HuH-7 (cell line): ENCODE measurements at places on chromosomes 16 and 17.
A peak's percentile ranks its signal among the peaks of the same experiment; 100 is the strongest.

GRCh38 chr17:9363440-9364350 lies 211.9 kb downstream of the STX8 start:
- DNase-seq: no peak

- no peak for DNase-seq
Measured at GRCh38 chr17:67258821-67259468, 13.9 kb upstream of the HELZ start.

DNA sequence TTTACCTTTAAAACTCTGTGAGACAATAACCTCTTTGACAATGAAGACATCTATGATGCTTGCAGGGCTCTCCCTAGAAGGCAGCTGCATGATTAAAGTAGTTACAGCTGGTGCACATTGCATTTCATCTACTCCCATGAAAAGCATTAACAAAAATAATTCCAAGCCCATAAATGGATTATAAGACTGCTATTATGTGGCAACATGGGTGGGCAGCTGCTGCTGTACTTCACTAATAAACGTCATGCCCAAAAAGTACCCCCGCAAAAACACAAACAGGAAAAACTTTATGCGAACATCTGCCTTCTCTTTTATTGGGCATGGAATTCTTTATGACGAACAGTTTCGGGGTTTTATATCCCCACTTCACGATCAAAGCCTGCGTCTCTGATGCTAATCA lies 224.9 kb downstream of the CA10 start:
- DNase-seq: no peak

DNA sequence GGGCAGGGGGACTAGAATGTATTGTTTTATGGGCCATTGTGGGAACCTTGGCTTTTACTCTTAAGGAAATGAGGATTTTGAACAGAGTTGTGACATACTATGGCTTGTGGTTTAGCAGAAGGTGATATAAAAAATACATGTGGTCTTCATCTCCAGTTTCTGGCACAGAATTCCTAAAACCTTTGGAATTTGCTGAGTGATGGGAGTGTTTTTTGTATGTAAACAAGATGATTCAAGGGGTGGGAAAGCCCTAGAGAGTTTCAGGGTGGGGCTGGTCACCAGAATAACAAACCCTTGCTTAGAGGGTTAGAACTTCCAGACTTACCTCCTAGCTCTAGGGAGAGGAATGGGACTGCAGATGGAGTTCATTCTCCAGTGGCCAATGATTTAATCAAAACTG lies 316.1 kb downstream of the PHKB start:
- no peak for DNase-seq

- no peak for DNase-seq
Measured at GRCh38 chr17:50620237-50620636, 14.4 kb upstream of the ABCC3 start.

DNA sequence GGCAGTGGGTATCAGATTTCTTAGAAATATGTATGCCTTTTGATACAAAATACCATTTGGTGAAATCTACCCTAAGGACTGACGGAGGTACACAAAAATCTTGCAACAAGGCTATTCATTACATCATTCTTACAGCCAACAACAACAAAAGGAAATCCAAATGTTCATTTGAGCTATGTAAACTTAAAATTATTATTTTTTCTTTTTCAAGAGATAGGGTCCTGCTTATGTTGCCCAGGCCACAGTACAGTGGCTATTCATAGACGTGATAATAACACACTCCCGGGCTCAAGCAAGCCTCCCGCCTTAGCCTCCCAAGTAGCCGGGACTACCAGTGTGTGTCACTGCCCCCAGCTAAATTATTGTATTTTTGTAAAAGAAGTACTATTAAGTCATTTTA lies 9.0 kb downstream of the SRR start:
- DNase-seq: no peak

DNA sequence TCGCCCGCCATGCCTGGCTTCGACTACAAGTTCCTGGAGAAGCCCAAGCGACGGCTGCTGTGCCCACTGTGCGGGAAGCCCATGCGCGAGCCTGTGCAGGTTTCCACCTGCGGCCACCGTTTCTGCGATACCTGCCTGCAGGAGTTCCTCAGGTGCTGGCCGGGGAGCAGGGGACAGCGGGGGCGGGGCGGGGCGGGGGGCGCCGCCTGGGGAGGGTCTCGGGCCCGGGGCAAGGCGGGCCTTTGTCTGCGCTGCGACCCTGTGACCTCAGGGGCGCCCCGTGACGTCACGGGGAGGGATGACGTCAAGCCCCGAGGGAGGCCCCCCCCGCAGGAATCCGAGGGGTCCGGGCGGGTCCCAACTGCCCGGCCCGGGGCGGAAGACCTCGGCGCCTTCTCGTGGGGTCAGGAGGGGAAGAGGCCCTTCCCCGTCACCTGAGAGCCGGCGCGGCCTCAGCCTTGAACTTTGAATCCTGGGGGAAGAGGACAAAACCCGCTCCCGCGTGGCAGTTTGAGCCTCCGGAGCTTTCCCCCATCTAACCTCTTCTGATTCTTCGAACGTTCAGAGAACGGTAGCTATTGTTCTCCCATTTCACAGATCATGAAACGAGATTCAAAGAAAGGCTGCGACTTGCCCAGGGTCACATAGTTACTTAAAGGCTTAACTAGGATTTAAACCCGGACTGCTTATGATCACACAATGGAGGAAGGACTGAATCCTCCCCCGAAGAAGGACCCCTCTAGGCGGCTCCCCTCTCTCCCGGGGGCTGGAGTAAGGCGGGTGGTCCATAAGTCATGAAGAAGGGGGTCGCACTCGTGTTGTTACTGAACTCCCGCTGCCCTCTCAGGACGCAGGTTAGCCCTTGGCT lies 527 bp downstream of the TRAF4 start:
- DNase-seq: peak; percentile 76

- DNase-seq: peak; percentile 40
Measured at GRCh38 chr16:2429771-2430663, 770 bp downstream of the CCNF start.

DNA sequence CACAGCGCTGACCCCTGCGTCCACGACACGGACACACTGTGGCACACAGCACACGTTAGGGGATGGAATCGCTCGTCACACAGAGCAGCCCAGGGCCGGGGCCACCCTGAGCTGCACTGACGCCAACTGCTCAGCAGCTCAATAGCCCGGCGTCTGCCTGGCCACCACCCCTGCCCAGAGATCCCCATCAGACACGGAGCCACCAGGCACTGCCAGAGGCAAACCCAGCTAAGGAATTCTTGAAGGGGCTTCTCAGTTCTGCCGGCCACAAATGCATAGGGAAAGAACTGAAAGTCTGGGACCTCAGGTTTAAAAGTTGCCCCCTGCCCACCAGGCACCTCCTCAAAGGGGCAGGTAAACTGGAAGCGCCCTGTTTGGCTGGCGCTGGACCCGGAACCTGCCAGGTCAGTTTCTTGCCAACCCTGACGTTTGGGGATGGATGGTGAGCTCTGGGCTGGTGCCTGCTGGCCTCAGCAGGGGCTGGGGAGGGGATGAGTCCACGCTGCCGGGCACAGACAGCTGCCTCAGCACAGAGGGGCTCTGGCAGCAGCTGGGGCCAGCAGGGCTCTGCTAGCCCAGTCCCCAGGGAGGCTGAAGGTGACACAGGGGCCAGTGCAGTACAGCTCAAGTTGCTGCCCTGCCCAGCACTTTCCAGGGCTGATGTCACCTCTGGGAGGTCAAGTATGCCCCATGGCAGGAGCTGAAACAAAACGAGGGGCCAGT lies 33.2 kb downstream of the TIMM22 start:
- no peak for DNase-seq

DNA sequence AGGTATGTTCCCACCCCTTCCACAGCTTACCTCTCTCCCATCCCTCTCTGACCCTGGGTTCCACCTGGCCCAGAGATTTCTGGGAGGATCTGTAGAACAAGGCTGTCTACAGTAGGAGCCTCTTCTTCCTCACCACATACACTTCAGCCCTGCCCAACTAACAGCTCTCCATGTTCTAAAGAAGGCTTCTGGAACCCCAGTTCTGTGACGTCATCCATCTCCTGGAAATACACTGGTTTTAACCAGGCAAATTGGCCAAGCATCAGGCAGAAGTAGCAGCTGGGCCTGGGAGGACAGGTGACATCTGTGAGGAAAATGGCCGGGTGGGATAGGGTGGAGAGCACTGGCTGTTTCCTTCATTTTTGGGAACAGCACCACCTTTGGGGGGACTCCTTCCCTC lies at the start of gene LYZL6:
LYZL6 (minus strand) TSS at position 177 of the 400 bp plus-strand sequence. CDS start 4,357 bp downstream, outside the sequence.
- no peak for DNase-seq

DNA sequence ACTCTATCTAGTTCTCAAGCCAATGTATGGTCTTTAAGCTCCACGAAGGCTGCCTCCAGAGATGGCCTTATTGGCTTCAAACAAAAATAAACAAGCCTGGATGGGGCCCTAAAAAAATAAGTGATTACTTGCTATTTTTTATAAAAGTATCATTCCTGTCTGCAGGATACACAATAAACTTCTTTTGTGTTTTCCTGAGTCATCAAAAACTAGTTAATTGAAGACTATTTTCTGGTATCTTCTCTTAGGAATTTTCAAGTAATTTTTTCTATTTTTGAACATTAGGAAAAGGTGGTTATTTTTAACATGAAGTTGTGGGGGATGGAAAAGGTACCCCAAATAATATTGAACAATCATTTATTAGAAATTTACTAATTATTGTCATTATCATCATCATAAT lies 213.1 kb upstream of the DYNLRB2 start:
- no peak for DNase-seq

GRCh38 chr17:17304521-17304985 lies 1.4 kb downstream of the NT5M start:
- no peak for DNase-seq

DNA sequence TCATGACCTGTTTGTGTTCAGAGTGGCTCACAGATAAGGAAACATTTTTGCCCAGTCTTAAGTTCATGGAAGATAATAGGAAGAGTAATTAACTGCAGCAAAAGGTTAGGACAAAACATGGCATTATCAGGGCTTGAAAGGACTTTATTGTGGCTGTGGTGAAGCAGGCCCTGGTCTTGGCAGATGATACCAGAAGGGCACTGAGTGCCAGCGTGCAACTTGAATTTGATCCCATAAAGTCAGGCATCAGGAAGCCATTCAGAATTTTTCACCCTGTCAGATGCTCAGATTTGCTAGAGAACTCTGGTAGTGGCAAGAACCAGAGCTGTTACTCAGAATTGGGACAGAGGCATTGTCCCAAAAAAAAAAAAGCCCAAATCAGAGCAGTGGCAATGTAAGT lies 11.2 kb upstream of the COG7 start:
- DNase-seq: no peak

GRCh38 chr17:64128787-64129514 lies 993 bp downstream of the ERN1 start:
- DNase-seq: peak; percentile 29

GRCh38 chr17:38861399-38861843 lies 7.9 kb upstream of the RPL23 start:
- no peak for DNase-seq

DNA sequence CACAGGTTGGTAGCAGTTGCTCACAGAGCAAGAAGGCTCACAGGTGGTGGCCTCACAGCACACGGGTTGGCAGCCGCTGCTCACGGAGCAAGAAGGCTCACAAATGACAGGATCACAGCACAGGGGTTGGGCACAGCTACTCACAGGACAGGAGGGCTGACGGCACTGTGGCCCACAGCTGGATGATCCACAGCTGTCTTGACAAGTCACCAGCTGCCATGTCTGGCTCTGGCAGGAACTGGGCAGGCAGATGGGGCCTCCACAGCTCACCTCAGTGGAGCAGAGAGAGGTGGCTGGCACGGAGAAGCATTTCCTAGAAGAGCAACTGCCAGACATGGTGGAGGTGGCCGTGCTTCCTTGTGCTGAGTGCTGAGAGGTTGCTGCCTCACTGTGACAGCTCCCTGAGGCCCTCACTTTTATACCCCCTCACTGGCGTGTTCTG lies at the start of gene KRTAP16-1:
KRTAP16-1 (minus strand) TSS at position 392 of the 442 bp plus-strand sequence; CDS start at position 336, 56 bp downstream.
- DNase-seq: no peak

DNA sequence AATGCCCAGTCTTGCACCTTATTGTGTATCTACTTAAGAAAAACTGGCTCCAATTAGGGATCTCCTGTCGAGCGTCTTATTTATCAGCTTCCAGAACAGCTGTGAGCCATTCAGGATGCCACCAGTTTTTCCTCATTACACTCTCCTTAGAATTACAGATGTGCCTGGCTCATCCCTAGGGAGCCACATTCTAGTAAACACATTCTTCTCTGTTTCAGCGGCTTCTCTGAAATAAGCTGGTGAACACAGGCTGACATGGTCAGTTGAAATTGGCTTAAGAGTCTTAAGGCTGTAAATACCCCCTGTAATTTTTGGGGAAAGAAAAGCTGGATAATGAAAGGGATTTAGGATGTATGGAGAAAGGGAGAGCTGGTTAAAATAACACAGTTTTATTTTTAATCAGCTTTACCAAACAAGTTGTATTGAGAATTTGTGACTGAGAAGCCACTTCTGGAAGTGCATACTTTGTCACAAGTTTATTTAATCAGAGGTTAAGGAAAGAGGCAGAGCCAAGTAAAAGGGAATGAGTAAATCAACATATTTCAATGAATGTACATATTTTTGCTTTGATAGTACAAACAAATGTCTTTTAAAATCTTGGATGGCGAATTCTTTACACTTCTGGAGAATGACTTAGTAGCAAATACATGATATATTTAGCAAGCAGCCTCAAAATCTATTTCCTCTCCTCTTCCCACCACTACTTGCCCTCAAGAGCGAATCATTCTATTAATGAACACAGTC lies 562.0 kb upstream of the GOT2 start:
- DNase-seq: no peak

- no peak for DNase-seq
Measured at GRCh38 chr16:55214412-55214811, 109.6 kb upstream of the IRX6 start.

GRCh38 chr17:57142925-57143324 lies 57.9 kb downstream of the AKAP1 start:
- no peak for DNase-seq

- no peak for DNase-seq
Measured at GRCh38 chr17:2892305-2892971, 96.2 kb downstream of the RAP1GAP2 start.

GRCh38 chr17:79844869-79845600 lies 5.8 kb upstream of the CBX4 start:
- peak; percentile 92 for DNase-seq

- no peak for DNase-seq
Measured at GRCh38 chr16:22678311-22678710, 135.7 kb upstream of the HS3ST2 start.

DNA sequence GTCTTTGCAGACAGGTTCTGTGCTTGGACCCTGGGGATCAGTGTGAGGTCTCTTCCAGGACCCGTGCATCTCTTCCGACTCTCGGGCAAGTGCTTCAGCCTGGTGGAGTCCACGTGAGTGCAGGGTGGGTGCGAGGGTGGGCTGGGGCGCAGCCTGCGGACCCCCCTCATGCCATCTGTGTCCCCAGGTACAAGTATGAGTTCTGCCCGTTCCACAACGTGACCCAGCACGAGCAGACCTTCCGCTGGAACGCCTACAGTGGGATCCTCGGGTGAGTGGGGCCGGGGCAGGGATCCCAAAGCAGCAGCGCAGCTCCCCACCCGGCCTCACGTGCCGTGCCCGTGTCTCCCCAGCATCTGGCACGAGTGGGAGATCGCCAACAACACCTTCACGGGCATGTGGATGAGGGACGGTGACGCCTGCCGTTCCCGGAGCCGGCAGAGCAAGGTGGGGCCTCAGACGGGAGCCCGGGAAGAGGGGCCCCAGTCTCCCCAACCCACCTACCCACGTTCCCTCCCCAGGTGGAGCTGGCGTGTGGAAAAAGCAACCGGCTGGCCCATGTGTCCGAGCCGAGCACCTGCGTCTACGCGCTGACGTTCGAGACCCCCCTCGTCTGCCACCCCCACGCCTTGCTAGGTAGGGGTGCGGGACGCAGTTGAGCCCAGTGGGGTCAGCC lies 10.1 kb downstream of the GNPTG start:
- DNase-seq: no peak
